Breast epithelium (tissue), 4 donors: ENCODE measurements at places on chromosomes 3 and 15. TPM values are rescaled to one million over a fixed set of nuclear protein-coding genes. Genes with fewer than 3 reads are reported as not detected.

GRCh38 chr3:97070302-97070701 is 255.9 kb downstream of the EPHA6 start:
- DNase-seq: no peak

UTS2B gene
- not detected for total RNA-seq

ST8SIA2 gene
- 0.66 TPM for total RNA-seq

DNA sequence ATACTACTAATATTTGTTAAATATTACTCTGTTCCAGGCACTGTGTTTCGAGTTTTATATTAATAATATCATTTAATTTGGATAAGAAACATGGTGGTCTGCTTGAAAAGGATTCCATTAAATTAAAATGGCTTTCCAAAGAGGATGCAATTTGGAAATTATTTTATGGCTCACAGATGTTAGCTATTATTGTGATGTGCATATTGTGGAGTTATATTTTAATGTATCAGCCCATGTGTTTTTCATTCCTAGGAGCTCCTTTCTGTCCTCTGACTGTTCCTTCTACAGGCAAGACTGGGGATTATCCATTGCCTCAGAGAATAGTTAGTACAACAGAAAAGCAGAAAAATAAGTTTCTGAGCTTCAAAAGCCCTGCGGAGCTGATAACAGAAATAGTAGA is 376.7 kb upstream of the PDZRN3 start:
- no peak for DNase-seq

GRCh38 chr3:172084871-172085556 is 45.6 kb downstream of the FNDC3B start:
- no peak for DNase-seq

GOLGA8G gene
- not detected for total RNA-seq

DNA sequence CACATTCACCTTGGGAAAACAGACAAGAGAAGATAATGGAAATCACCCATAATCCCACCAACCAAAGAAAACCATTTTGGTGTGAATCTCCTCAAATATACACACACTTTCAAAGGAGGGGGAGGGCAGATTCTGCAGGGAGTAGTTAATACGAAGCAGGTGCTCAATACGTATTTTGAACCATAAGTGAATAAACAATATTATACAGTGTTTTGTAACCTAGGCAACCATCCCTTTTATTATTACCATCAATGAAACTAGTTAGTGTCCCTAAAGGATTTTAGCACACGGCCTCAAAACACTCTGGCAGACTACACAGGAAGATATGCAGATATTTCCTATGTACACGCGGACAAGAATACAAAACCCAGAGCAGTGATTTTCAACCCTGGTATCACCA is 6.1 kb downstream of the OSBPL10 start:
- no peak for DNase-seq

DNA sequence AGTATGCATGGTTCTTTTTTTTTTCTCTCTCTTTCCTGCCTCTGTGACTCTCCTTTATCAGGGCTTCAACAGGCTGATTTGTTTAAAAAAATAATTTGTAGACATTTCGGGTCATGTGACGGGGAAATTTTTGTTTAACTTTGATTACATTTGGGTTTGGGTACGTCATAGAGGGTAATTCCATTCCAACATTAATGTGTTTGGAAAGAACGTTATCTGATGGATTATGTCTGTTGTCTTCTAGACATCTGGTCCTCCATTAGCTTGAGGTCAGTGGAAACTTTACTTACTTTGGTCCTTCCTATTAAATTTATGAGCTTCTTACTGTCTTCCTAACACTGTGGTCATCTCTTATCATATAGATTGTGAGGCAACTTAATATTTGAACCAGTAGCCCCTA is 80.9 kb downstream of the STT3B start:
- DNase-seq: no peak

GRCh38 chr3:13197795-13198194 is 124.6 kb upstream of the IQSEC1 start:
- no peak for DNase-seq

GRCh38 chr3:127887321-127887720 is 27.7 kb upstream of the KBTBD12 start:
- no peak for DNase-seq

- no peak for DNase-seq
Observed at GRCh38 chr3:52399593-52399992, 45.3 kb downstream of the SEMA3G start.

GRCh38 chr3:177516158-177517011 is 319.1 kb upstream of the TBL1XR1 start:
- peak; percentile 54 for DNase-seq

DNA sequence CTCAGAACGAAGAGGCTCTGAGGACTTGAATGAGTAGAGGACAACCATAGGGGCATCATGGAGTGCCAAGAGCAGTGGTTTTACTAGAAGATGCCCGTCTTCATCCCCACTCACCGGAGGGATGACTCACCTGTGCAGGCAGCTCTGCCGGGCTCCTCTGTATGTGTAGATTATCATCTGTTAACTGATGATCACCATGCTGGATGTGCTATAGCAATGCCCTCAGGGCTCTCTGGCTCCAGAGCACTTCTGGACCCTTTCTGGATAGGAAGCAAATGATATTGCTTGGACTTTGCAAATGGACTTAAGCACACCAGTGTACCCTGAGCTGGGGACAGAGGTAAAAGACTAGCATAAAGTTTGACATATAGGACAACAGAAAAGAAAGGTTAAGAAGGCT is 10.2 kb upstream of the TGFBR2 start:
- no peak for DNase-seq

DNA sequence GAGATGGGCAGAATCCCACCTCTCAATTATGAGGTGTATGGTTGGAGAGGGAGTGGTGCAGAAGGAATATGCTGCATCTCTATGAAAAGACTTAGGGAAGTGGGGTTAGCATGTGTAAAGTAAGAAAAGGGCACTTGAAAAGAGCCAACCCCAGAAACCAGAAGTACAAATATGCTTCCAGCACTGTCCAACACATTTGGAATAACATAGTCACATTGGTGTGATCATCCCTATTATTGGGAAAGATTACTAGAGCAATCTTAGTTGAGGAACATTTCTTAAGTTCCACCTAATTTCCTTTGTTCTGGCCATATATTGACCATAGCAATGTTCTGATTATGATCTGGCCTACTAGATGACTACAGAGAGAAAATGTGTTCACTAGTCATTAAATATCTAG is 34.3 kb downstream of the HMG20A start:
- DNase-seq: no peak

DNA sequence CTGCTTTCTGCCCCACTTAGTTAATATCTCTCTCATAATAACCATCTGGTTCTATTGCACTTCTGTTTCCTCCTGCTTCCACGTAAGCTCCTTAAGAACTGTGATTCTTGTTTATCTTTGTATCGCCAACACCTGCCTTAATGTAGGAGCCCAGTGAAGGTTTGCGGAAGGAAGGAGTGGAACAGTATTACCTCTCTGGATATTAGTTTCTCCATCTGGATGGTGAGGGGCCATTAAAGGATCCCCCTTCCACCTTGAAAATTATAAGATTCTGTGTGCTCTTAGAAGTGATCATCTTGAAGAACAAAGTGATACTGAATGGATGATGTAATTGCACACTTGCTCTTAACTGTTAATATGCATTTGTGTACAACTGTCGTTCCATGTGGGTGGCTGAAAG is 2.2 kb downstream of the CHRNA5 start:
- DNase-seq: no peak

DNA sequence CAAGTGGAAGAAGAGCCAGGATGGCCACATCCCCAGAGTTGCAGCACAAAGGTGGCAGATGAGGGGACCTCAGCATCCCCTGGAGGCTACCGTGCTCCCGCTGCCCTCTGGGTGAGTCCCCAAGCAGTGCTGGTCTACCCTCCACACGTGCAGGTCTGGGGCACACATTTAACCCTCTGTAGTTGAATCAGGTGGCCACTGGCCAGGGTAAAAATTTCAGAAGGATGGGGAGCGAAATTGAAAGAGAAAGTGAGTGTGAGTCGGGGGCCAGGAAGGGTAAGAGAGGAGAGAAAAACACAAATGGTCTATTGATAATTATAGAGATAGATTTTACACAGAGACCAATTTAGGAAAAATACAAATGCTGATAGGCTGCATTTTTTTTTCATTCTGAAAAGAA is 139.5 kb upstream of the EIF1B start:
- no peak for DNase-seq

RBPMS2 gene
- not detected for total RNA-seq

DNA sequence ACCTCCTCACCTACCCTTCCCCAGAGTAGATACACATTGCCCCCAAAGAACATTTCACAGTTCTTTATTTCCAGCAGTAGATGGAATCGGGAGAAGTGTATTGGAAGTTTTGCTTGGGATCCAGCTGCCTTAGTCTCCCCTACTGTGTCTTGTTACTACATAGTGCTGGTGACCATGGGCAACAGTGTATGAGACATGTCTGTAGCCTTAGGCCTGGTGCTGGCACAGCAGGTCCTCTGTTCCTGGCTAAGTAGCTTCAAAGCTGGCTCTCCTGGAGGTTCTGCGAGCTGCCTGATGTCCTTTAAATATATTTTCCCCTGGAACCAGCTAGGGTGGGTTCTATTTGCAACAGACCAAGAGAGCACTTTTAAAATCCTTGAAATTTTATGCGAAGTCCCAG is 174.7 kb downstream of the THSD4 start:
- no peak for DNase-seq

DNA sequence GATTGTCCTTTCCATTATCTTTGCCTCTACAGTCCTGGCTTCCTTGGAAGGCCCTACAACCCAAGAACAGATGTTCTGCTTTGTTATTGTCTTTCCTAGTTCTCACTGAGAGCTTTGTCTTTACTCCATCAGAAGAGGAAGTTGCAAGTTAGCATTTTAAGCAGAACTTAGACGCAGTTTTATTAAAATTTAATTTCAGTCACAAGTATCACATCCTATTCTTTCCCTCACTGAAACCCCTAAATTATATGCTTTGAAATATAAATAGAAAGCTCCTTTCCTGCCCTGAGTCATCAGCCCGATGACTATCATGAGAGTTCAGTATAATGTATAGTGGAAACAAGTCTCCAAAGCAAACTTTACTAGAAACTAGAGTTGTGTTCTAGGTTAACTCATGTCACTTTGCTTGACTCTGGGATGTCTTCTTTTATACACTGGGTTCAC is 291.2 kb upstream of the RBMS3 start:
- DNase-seq: no peak

ARNT2 gene
- 7.0 TPM for total RNA-seq

DNA sequence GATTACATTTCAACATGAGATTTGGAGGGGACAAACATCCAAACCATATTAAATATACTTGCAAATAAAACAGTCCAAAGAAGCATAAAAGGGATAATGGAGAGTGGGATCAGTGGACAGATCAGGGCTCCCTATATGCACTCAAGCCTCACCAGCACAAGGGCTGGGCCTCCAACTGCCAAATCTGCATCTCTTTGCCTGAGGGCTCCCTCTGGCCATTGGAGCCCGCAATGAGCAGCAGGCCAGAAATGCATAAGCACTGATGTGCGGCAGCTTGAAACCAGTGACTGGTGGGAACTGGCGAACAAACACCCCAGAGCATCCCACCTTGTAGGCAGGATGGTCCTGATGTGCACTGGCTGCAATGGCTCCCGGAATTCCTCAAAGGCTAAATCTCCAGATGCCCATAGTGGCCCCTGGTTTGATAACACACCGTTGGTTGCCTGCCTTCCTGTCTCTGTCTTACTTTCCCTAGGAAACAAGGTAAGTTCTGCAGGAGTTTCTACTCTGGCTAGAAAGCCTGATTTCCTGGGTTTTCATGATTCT is 55.9 kb upstream of the POMGNT2 start:
- no peak for DNase-seq

DNA sequence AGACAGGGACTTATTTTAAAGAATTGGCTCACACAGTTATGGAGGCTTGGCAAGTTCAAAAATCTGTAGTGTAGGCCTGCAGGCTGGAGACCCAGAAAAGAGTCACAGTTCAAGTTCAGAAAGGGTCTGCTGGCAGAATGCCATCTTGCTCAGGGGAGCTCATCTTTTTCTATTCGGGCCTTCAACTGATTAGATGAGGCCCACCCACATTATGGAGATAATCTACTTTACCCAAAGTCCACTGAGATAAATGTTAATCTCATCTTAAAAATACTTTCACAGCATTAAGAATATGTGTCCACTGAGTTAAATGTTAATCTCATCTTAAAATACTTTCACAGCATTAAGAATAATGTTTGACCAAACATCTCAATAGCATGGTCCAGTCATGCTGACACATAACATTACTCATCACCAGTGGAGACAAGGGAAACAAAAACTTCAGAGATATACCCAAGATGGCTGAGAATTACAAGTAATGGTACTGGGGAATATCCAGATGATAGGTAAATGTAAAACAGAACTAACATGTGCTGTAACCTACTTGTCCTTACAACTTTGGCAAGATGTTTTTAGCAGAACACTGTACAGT is 74.3 kb upstream of the STAC start:
- DNase-seq: no peak

GRCh38 chr15:70617076-70617910 is 146.1 kb downstream of the UACA start:
- DNase-seq: no peak

GRCh38 chr3:9784965-9785364 is 7.3 kb downstream of the TADA3 start:
- DNase-seq: no peak

- no peak for DNase-seq
Observed at GRCh38 chr3:187989575-187990153, 164.3 kb upstream of the LPP start.

NR2E3 gene
- total RNA-seq: 2.9 TPM

KLHL18 gene
- 14.5 TPM for total RNA-seq

GRCh38 chr3:155549087-155549486 is 195.8 kb downstream of the PLCH1 start:
- no peak for DNase-seq

DNA sequence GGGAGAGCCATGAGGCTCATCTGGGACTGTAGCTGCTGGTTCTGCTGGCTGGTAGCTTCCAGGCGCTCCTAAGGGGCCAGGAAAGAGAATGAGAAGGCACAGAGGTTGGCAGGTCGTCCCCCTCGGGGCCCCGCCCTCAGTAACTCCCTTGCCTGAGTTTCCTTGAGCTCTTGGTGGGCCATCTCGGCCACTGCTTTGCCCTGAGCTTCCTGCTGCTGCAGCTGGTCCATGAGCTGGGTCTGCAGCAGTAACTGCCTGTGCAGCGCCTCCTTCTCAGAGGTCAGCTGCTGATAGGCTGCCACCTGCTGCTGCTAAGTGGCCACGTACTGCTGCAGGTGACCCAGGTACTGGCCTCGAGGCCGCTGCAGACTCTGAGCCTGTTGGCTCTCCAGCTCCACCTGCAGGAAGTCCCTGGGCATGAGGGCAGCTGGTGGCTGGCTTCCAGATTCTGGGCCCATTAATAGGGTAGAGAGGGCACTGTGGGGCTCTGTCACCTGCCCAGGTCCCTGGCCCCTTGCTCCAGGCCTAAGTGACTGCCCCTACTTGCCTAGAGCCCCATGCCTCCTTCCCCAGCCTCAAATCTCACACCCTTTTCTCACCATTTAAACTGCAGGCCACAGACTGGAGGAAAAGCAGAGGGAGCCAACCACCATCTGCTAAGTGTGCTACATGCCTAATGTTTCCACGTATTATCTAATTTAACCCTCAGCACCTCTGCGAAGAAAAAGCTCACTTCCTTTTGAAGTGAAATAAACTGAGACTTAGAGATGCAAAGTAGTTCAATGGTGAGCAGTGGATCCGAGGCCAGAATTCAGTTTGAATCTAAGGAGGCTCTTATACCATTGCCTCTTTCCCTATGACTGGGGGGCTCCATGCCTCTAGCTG is 10.8 kb upstream of the VPS33B start:
- DNase-seq: peak; percentile 25

PLCB2 gene
- 4.3 TPM for total RNA-seq

HGD gene
- total RNA-seq: not detected
